GM10248 (cell line): ENCODE measurements at places on chromosomes 4 and X.

- DNase-seq = no peak
Observed at GRCh38 chrX:17497193-17497592, 122.2 kb downstream of the NHS start.

- DNase-seq = no peak
Observed at GRCh38 chr4:149280806-149281205, 534.8 kb downstream of the IQCM start.

GRCh38 chrX:3627594-3627993 lies 85.9 kb downstream of the PRKX start:
- no peak for DNase-seq

GRCh38 chr4:6498511-6499237 lies 26.3 kb upstream of the PPP2R2C start:
- DNase-seq = no peak

GRCh38 chrX:11765449-11765848 lies 7.4 kb downstream of the MSL3 start:
- DNase-seq = no peak

GRCh38 chrX:16977771-16978170 lies 31.3 kb downstream of the REPS2 start:
- DNase-seq = no peak

DNA sequence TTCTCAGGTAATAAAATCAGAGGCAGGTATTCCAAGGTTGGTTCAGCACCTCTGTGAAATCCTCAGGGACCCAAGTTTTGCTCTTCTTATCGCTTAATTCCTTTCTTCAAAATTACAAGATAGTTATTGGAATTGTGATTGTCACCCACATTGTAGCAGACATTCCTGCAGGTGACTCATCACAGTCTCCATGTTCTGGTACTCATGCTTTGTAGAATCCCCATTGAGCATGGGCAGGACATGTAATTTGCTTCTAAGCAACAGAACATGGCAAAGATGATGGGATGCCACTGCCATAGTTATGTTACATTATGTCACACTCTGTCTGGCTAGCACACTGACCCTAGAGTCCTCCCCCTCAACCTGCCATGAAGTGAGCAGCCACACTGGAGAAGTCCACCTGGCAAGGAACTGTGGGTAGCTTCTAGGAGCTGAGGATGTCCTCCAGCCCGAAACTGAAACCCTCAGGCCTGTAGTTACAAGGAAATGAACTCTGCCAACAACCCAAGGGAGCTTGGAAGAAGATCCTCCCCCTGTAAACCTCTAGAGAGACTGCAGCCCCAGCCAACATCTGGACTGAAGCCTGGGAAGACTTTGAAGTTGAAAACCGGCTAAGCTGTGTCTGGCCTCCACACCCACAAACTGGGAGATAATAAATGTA lies 58.3 kb upstream of the GUCY1A1 start:
- no peak for DNase-seq

DNA sequence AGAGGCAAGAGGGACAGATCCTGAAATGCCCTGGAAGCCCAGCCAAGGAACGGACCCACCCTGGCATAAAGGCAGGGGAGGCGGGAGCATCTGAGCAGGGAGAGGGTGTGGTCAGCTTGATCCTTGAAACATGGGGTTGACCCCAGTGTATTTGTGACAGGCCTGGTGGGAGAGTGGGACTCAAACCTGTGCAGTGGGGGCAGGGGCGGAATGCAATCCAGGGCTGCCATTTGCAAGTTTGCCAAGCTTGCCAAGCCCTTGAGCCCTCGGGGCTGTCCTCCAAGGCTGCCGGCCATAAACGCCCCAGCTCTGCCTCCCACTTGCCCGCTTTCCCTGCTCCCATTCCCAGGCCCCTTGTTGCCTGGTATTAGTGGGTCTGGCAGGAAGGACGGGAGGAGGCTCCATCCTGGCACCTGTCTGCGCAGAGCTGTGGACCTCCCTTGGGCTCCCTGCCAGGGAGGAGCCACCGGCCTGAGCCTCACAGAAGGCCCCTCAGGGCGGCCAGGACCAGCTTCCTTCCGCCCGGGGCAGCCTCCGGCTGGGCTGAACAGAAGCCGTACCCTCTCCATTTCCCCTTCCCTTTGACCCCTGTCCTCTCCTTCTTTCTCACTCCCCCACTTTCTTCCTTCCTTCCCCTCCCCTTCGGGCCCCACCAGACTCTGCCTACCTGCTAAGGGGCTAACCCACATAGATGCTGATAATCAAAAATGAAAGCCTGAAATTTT lies 661 bp downstream of the S100P start:
- DNase-seq = no peak

DNA sequence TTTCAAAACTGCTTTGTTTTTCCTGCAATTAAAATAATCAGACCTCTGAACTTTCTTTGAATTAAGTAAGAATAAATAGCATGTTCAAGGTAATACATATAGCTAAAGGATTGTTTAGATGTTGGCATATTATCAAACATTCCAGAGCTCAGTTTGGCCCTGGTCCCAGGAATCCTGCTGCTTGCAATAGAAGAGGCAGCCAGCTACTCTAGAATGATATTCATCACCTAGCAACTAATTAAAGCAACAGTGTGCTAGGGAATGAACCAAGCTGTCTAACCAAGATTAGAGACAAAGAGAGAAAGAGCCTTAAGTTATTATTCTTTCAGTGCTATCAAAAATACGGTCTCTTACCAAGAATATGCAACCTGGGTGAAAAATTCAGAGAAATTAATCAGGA lies 460.9 kb downstream of the GABRG1 start:
- DNase-seq = no peak

DNA sequence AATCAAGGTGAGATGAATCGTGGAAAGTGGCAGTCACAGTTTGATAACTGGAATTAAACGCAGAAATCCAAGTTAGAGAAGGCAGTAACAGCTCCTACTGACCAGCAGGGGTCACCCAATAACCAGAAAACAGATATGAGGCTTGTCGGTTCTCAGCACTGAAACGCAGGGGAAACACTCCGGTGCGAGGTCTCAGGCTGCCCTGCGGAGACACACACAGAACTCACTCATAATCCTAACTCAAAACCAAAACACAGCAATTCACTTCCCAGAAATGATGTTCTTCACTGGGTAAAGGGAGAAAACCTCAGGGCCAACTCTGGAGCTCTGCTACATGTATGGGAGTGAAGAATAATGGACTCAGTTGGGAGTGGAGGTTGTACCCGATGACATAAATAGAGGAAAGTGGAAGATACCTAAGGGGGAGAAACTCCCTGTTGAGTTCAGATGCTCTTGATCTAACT lies 384.4 kb downstream of the RAPGEF2 start:
- peak; percentile 54 for DNase-seq

DNA sequence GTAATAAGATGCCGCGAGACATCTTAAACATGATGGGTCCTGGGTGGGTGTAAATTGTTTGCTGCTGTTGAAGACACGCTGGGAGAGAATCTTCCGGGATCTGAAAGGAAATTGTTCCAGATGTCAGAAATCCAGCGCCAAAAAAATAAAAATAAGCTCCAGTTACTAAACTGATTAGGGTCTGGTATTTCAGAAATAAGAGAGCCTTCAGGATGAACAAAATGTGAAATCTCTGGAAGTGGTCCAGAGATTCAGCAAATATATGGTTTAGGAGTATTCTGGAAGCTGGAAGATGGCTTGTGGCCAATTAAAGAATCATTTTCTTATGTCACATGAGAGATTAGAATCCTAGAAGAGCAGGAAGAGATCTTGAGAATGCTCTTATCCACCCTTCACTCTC lies 75.8 kb upstream of the NHS start:
- DNase-seq = no peak

DNA sequence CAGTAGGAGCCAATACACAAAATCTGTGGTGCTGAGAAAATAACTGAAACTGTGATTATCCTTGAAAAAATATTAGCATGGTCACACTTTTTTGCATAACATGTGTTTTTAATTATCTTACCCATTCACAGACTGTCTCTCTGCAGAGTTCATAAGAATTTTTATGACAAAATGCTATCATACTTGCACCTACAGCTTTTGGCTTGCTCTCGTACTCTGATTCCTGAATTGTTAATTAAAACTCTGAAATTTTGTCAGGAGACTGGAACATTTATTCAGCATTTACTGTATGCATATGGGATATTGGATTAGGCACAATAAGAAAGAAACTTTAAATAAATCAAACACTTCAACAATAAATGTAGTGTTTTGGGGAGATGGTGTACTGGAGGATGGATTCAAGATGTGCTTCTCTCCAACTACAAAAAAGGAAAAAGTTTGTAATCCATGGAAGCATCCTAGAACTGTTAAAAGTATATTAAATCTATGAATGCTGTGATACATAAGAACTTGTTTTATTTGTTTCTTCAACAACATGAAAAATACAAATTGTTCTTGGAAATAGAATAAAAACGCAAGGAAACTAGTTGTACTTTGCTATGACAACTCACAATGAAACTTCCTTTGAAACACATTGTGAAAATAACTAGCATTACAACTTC lies 260.5 kb downstream of the SPATA18 start:
- no peak for DNase-seq

- DNase-seq = no peak
Observed at GRCh38 chr4:152301381-152301780, 234.5 kb downstream of the FBXW7 start.

DNA sequence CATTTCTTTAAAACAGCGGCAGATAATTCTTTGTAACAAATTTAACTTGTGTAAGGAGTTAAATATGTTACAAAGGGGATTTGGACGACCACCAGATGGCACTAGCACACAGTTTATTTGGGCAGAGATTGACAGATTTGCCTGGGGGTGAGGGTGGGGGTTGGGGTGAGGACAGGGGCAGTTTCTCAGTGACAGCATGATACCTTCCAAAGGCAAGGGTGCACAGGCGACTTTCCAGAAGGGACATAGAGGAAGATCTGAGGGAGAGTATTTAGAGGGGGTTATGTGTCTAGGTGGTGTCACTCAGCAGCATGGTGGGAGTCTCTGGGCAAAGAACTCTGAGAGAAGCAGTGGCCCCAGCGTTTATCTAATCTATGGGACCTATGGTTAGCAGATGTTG lies 9.6 kb upstream of the TMA16 start:
- DNase-seq = peak; percentile 36

DNA sequence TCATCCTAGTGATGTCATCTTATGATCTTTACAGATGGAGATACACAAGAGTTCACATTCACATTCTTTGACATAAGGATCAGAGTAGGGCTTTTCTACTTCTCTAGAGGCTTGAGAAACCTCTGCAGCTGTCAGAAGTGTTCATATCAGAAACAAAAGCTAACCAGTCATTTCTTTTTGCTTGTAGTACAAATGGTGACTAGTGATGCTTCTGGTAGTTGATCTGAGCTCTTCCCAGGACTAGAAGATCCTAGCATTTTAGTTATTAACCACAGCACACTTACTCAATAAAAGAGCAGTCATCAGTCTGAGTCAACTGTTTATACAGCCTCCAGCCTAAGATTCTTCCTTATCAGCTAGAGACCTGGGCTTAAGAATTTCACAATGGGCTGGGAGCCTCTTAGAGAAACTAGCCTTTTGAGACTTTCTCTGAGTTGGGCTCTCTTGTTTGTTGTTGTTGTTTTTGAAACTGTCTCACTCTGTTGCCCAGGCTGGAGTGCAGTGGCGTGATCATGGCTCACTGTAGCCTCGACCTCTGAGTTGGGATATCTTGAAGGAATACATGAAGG lies 84.1 kb downstream of the TMEM164 start:
- DNase-seq = no peak

GRCh38 chr4:26151615-26152014 lies 169.2 kb upstream of the RBPJ start:
- DNase-seq = no peak

DNA sequence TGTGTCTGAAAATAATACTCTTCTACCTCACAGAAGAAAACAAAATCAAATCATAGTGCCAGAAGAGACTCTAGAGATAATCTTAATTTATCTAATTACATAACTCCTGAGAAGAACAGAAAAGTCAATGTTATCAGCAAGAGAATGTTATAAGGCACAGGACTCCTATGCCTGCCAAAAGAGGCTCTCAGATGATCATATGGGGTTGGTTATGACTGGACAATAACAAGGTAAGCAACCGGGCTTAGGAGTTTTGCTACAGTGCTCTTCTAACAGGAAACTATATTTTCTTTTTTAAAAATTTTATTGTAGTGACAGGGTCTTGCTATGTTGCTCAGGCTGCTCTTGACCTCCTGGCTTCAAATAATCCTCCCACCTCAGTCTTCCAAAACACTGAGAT lies 3.5 kb upstream of the C4orf17 start:
- DNase-seq = no peak

- DNase-seq = no peak
Observed at GRCh38 chr4:110003401-110004187, 90.9 kb downstream of the EGF start.

DNA sequence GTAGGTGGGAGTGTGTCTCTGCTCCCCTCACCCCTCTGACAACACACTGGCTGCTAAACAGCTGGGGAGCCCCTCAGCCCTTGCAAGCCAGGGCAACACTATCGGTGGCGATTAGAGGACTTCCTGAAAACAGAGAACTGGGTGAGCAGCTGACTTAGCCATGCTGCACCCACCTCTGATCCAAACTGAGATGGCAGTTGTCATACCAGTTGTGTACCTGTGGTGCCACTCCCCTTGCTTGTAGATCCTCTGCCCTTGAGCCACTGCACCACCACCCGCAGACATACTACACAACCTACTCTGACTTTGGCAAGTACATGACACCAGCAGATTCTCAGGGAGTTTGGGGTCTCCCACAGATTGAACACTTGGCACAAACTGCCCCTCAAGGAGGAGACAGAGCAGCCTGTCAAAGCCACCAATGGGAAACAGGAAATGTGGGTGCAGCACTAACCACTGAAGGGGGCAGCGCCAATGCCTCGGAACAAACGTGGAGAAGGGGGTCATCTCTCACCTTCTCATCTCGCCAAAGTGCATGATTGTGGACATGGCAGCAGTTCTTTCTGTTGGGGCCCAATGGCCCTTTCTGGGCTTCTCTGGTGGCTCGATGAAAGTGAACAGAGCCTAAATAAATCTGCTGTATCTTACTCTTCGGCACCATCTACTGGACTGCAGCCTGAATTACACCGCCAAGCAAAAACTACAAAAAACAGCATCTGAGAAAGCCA lies 119.8 kb downstream of the NEK1 start:
- DNase-seq = peak; percentile 50

- no peak for DNase-seq
Observed at GRCh38 chr4:109155682-109156283, 146.7 kb downstream of the COL25A1 start.

DNA sequence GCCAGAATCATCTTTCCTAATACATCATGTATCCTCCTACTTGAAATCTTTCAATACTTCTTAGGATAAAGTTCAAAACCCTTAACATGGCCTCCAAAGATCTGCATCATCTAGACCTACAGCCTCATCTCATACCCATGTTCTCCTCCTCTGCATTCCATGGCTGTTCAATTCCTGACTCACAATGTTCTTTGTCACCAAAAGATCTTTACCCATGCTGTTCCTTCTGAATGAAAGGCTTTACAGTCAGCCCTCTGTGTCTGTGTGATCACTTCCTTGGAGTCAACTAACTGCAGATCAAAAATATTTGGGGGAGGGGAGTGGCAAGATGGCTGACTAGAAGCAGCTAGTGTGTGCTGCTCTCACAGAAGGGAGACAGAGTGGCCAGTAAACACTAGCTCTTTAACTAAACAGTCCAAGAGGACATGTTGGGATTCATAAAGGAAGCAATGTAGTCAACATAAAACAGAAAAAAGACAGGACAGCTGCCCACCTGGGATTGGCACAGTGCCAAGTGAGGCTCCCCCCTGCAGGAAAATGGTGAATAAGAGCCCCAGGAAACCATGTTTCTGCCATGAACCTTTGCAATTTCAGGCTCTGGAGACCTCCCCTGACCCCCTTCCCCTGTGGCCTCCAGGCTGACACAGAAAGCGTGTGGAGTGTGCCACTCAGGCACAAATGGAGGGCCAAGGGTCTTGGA lies 31.9 kb downstream of the CBR4 start:
- no peak for DNase-seq

GRCh38 chrX:49704691-49705404 lies 9.1 kb upstream of the PAGE1 start:
- no peak for DNase-seq

GRCh38 chr4:177263818-177264217 lies 45.9 kb upstream of the NEIL3 start:
- no peak for DNase-seq
